ENCODE measurements at places on chromosomes 16 and 17. TPM values are rescaled to one million over a fixed set of nuclear protein-coding genes. Genes with fewer than 3 reads are reported as not detected.
A peak's percentile ranks its signal among the peaks of the same experiment; 100 is the strongest.

SDR42E1 gene
- total RNA-seq: 7.5 TPM

DNA sequence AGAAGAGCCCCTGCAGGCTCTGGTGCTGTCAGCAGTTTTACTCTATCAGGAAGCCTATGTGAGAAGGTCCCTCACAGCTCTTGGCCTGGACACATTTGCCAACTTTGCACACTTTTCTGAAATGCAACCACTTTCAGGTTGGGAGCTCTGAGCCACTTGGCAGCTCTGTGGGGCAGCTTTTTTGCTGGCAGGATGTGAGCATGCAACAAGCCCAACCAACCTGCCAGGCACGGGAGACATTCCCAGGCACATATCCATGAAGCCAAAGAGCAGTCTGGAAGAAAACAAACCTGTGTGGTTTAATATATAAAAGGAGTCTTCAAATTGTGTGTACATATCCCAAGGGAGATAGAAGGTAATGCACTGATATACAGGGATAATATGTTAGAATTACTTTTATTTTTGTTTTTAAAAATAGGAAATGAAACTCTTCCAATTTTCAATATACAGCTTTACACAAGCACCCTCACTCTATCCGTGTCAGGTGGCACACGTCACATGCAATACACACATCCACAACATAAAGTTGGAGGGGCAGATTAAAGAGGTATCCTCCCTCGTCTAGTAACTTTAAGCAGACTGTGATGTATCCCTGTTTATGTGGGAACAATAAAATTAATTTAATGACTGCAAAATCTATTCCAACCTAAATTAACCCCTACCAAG is 57.4 kb upstream of the COX10 start:
- H3K27me3 ChIP-seq: no peaks in the 10 kb centered on the region
- no peak overlapping the region for H3K27ac ChIP-seq
- no peak overlapping the region for H3K4me3 ChIP-seq
- no peaks in the 10 kb centered on the region for H3K36me3 ChIP-seq
- no peaks in the 10 kb centered on the region for H3K4me1 ChIP-seq

DNA sequence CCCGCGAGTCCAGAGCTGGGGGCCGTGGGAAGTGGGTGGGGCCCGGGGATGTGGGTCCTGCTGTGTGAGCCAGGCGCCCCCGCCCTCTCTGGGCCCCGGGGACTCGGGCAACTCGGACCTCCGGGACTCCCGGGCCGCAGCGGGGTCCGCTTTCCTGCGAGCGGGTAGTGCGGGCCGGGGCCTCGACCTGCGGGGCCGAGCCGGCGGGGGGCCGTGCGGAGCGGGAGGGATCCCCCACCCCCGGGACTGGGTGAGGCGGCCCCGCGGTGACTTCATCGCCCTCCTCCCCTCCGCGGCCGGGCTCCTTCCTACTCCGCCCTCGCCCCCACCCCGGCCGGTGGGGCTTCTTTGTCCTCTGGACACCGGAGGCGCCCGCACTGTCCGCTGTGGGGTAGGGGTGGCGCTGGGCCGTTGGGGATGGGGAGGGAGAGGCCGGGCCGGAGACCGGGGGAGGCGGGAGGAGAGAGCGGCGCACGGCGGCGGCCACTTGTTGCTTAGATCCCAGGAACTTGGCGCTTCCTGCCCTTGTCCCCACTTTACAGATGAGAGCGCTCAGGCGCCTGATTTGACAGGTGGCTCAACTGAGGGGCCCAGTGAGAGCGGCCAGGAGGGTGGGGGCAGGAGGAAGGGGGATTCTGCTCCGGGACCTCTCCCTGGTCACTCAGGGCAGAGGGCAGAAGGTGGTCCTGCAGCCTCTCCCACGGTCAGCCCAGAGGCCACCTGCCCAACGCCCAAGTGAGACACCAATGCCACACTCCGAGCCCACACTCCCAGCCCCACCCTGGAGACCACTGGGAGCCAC is 874 bp downstream of the CMTM3 start:
- H3K36me3 ChIP-seq: peaks cover 1% of the 10 kb centered on the region
- DNase-seq: peak; percentile 64
- no peak overlapping the region for H3K27ac ChIP-seq
- peak overlapping the region; percentile 74 for H3K4me3 ChIP-seq

KRT27 gene
- total RNA-seq: not detected

GRCh38 chr17:4332296-4332970 is 34.0 kb downstream of the UBE2G1 start:
- no peaks in the 10 kb centered on the region for H3K27me3 ChIP-seq
- H3K36me3 ChIP-seq: no peaks in the 10 kb centered on the region
- DNase-seq: no peak
- H3K4me1 ChIP-seq: peaks cover 15% of the 10 kb centered on the region
- no peak overlapping the region for H3K4me3 ChIP-seq

KRT28 gene
- total RNA-seq: not detected

DNA sequence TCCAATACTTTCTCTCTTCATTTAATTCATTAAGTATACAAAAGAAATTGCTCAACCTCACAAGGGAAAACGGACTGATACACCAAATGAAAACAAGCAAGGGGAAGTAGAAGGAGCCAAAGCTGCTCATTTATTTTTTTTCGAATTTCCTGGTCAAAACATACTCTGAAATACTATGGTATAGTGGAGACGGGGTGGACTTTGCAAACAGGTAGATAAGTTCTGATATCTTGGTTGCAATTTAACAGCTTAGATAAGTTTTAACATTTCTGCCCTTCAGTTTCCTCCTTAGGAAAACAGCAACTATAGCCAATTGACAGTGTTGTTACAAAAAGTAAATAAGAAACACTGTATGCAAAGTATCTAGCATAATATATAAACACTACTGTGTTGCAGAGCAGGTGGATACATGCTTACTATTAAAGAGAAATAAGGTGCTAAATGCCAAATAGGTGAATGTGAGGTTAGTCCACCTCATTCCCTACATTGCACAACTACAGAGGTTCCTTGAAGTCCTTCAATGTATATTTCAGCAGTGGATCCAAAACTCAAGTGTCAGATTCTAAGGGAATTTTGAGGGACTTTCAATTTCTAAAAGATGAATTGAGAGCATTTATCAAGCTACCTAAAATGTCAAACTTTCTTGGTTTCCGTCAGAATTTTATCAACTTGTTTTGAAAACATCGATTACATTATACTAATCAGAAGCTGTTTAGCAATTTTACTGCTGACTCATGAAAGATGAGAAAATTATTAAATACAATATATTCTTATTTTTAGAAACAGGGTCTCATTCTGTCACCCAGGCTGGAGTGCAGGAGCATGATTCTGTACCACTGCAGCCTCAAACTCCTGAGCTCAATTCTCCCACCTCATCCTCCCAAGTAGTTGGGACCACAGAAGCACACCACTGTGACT is 11.0 kb downstream of the CCDC47 start:
- H3K36me3 ChIP-seq: peaks cover 2% of the 10 kb centered on the region
- DNase-seq: no peak
- peaks cover 10% of the 10 kb centered on the region for H3K4me1 ChIP-seq
- no peaks in the 10 kb centered on the region for H3K27me3 ChIP-seq

- H3K27ac ChIP-seq: no peak overlapping the region
- peaks cover 3% of the 10 kb centered on the region for H3K4me1 ChIP-seq
- H3K36me3 ChIP-seq: no peaks in the 10 kb centered on the region
- DNase-seq: no peak
Measured at GRCh38 chr17:7346761-7347614, 5.0 kb upstream of the KCTD11 start.
